ENCODE measurements at places on chromosomes 2 and 18.

DNA sequence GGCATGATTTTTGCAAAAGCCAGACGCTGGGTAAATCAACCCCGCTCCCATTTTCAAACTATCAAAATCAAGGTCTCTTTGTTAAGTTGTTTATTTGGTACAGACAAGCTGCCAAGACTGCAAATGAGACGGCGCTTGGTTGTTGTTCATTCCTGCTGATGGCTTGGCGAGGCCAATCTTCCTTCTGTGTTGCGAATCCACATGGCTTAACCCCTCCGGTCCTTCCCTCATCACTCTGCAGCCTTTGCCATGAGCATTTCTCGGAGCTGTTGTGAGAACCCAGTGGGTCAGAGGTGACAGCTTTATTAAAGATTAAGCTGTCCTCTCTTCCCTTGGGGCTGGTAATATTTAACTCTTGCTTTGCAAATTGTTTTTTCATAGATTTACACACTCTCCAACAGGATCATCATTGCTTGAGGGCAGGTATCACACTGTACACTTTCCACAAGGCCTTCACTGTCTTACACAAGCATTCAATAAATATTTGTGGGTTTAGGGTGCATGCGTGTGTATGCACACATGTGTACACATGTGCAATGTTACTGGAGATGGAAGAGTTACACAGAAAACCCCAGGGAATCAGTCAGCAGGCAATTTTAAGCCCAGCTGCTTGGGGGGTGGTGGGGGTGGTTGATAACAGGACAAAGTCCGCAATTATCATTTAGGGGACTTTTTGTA is 27.8 kb upstream of the KCNF1 start:
- no peak for DNase-seq

DNA sequence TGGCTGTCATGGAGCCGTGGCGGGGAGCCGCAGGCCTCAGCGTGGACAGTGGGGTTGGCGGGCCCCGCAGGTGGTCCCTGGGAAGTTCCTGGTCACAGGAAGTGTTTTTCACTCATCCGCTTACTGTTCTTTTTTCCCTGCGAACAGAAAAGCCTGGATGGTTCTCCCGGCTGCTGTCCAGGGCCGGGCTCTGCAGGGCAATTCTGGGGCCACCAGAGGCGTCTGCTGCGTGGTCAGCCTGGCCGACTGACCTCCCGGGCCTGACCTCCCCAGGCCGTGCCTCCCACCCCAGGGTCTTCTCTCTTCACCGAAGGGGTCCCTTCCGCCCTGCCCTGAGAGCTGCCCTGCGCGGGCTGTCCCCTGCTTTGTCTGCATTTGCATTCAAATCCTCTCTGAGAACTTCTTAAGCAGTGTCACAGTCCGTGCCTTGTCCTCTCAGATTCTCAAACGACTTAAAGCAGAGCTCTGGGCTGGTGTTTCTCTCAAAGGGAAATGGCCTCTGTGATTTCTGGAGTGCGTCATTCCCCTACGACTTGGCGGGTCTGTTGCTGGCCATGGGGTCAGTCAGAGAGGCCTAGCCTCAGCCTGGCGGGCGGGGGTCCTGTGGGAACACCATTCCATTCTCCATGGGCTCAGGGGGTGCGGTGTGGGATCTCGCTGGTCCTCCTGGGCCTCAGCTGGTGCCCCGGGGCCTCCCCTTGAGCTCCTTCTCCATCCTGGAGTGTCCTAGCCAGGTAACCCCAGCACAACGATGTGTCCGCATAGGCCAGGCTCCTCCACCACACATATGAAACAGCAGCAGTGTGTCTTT is 38.3 kb downstream of the KLHL29 start:
- no peak for DNase-seq

DNA sequence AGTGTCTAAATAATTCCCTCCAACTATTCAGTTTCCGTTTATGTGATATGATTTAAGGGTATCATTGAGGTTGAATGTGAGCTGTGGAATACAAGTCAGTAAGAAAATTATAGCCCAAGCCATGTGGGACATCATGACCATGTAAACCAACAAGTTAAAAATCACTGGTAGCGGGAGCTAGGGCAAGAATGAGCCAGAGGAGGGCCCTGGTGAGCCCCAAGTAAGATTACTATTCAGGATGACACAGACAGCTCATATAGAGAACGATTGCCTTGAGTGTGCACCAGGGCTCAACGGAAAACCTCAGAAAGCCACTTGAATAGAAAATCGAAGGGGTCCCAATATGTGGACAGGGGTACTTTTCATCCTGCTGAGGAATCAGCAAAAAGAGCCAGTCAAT is 87.8 kb upstream of the RBMS1 start:
- DNase-seq: no peak

DNA sequence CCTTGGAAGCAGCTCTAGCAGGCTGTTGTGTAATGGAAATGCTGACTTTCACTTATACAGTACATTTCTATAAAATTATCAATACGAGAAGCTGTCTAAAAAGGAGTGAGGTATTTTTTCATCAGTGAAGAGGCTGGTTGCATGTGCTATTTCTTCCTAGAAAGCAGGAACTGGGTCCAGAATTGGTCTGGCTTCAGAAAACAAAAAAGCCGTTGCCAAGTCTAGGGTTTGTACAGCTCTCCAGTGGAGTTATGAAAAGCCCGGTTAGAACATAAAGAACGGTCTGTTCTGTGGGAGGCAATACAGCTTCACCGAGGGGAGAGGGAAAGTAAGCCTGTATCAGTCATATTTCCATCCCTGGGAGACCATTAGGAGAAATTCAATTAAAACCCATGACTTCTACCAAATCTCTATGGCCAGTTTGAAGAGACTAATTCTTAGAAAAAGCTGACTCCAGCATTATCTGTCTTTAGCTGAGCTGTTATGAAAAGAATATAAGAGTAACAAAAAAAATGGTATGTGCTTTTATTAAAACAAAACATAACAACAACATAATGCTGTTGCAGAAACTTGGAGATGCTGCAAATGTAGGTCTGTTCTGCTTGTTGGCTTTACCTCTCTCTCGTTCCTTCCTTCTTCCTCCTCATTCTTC is 217.0 kb downstream of the CMPK2 start:
- DNase-seq: no peak

Measured in suppressor macrophage treated with lipopolysaccharide for 4 hours (primary cell).